Endothelial cell of coronary artery (primary cell): ENCODE measurements at places on chromosomes 1 and 21. TPM values are rescaled to one million over a fixed set of nuclear protein-coding genes. Genes with fewer than 3 reads are reported as not detected.

Gene AIRE
- under 0.01 TPM in 1 of 2 replicates, not detected in the other for total RNA-seq

Gene SSR2
- 278 and 411 TPM in 2 replicates for total RNA-seq

Gene EVA1B
- 88.8 and 145 TPM in 2 replicates for total RNA-seq

Gene EFNA3
- total RNA-seq = 1.0 and 1.6 TPM in 2 replicates

Gene NUAK2
- 0.81 and 1.4 TPM in 2 replicates for total RNA-seq

Gene KLHDC7A
- not detected in 2 replicates for total RNA-seq
